RPMI7951 (cell line): ENCODE measurements at places on chromosomes 4 and X.

- no peak for DNase-seq
Measured at GRCh38 chr4:73528171-73528570, 46.6 kb downstream of the AFM start.

- no peak for DNase-seq
Measured at GRCh38 chr4:15233264-15233597, 194.6 kb upstream of the C1QTNF7 start.

DNA sequence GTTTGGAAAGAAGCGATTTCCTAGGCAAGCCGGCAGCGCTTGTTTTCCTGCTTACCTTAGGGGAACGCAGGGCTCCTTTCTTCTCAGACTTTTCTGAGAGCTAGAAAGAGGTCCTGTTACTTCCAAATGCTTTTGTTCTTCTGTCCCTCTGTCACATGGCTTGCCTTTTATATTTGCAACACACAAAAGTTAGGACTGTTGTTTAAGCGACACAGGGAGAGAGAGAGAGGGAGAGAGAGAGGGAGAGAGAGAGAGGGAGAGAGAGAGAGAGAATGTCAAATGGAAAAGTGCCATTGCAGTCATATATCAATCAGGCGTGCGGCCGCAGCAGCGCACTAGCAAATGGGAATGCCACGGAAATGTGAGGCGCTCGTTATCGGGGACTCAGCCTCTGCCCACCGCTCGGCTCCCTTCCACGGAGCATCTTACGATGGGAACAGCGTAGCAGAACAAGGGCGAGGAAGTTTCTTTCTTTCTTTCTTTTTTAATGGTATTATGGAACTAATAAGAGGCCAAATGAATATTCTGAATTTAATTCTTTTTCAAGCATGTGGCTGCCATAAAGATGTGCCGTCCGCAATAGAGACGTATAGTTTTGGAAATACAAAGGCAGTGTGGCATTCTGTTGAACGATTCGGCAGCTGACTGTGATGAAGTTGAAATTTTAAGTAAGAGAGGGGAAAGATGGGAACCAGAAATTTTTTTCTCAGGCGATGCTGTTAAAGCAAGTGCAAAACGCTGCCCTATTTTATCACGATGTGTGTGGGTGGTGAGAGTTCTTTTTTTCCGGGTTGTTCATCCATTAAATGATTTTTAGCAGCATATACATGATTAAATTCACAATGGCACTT, at the start of gene NDP:
NDP (minus strand) TSS at position 142 of the 851 bp plus-strand sequence. CDS start 14,745 bp downstream, outside the sequence.
- DNase-seq = peak; percentile 21

DNA sequence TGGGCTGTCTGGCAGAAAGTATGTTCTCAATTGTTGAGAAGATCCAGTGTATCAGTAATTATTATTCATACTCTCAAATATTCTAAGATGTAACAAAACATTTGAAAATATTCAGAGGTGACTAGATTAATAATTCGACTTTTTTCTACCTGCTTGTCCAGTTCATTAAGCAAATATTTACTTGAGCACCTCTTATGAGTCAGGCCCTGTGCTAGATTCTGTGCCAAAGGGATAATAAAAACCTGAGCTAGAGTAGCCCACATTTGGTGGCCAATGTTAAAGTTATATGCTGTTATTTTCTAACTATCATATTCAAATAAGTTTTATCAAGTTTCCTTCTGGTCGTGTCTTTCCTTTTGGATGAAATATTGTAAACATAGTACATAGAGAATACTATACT, 58.5 kb downstream of the ARHGAP10 start:
- DNase-seq = no peak

DNA sequence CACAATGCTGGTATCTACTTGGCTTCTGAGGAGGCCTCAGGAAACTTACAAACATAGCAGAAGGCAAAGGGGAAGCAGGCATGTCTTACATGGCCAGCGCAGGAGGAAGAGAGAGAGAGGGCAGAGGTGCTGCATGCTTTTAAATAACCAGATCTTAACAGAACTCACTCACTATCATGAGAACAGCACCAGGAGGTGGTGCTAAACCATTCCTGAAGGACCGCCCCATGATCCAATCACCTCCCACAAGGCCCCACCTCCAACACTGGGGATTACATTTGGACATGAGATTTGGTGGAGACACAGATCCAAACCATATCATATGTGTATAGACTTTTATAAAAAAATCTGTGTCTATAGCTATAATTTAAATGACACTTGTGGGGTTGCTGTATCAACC, 48.6 kb upstream of the ERVMER34-1 start:
- DNase-seq = peak; percentile 19

DNA sequence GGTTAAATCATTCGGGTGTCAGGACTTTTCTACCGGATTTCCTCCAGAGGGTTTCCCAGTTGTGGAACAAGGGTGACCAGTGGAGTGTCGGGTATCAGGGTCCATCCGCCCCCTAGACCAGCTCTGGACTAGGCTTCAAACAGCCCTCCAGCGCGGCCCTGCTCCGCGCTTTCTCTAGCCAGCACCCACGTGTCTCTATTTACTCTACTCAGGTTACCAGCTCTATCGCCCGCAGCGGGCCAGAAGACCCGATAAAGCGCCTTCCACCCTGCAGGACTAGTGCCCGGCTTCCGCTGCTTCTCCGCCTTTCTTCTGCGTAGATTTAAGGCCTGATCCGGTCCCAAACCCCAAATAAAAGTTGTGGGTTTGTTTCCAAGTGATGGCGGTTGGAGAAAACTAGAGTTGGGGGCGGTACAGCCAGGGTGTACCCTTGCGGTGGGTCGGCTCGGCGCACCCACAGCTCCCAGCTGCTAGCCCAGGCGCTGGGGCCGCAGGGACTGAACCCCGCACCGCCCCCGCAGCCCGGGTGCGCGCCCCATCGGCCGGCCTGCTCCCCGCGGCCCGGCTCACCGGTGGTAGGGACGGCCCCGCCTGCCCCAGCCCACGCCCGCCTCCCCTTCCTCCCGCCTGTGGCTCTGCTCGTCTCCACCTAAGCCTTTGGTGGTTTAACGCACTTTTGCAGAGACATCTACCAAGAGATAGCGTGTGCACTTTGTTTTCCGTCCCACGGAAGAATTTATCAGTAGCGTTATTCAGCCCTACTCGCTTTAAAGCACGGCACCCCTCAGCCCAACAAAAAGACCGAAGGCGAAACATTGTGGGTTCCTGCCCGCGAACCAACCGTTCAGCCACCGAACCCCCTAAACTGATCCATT, 2.1 kb downstream of the LEF1 start:
- peak; percentile 64 for DNase-seq

DNA sequence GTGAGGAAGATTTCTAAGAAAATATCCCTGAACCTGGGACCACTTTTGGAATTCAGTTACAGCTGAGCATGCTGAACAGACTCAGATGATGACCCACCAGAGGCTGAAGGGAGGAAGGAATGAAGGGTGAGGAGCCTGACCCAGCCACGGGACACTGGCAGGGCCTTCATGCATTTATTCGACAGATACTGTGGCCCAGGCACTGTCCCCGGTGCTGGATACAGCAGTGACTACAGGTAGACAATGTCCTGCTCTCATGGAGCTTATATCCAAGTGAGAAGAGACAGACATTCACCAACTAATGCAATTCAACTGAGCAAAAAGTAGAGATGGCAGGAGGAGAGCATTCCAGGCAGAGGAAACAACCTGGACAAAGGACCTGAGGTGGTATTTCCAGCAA, 2.2 kb upstream of the IQSEC2 start:
- no peak for DNase-seq

DNA sequence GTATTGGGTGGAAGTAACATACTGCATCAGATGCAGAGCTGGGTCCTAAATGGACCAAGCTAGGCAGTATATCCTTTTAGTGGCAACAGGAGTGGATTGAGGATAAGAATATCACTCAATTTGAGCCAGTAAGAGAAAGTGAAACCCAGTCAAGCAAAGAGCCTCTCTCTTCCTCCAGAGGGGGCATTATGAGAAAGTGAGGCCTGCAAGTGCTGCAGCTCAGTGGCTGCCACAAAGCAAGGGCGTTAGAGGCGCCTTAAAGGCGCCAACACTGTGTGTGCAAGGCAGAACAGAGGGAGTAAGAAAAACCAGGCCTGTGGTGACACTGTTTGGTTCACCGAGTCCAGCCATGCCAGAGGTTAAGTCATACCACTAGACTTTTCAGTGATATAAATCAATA, 17.5 kb downstream of the STX18 start:
- DNase-seq = peak; percentile 20

- no peak for DNase-seq
Measured at GRCh38 chr4:184167576-184167975, 50.1 kb downstream of the ENPP6 start.

- no peak for DNase-seq
Measured at GRCh38 chr4:47198791-47199190, 167.4 kb downstream of the GABRB1 start.

- DNase-seq = no peak
Measured at GRCh38 chr4:99165978-99166377, 21.9 kb upstream of the ADH4 start.

GRCh38 chrX:64427787-64428186, 32.5 kb upstream of the MTMR8 start:
- DNase-seq = no peak

GRCh38 chr4:108080747-108081146, 88.0 kb downstream of the LEF1 start:
- no peak for DNase-seq

DNA sequence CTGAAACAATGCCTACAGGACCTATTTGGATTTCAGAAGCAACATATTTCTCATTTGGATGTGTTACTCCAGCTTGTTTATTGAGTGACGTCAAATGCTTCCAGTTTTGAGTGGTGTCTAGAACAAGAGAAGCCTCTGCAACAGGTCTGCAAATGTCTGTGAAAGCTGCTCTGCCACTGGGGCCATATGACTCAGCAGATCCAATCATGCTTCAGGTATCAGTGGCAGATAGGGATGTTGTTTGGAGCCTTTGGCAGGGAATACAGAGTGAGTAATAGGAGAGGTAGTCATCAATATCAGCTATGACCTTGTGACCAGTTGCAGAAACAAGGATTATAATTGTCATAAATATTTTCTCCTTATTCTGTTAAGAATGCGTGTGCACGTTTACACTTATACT, 141.1 kb upstream of the ZXDA start:
- no peak for DNase-seq

DNA sequence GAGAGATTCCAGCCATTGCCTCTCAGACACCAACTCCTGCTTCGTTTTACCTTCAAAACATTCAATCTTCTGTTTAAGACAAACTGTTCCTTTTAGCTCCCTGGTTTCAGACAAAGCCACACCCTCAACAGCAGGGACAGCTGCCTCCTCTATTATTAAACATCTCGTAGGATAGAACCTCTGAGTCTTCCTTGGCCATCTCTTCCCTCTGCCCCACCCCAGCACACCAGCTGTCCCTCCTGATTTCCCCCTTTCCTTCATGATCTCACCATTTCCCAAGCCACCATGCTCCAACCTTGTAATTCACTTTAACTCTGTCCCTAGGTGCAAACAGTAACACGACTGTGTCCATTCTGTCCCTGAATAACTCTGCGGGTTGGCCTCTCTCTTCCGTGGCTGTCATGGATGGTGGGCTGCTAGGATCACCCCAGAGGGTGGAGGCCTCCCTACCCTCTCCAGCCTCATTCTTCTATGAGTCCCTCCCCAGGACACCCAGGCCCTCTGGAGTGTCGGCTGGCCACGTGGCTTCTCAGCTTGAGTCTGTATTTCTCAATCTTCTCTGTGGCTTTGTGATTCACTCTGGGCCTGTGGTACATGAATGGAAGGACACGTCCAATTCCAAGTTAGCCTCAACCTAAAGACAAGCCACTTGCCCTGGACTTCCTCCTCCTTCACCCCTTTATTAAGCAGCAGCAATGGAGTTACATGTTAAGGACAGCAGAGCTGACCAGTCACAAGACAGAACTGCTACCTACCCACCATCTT, 349.9 kb downstream of the FBXW7 start:
- DNase-seq = peak; percentile 57
